Germinal center (tissue), 1 donor: ENCODE measurements at places on chromosomes 5 and 9.

- no peak for DNase-seq
These were observed 16.7 kb downstream of the CDKN2AIPNL start for GRCh38 chr5:134394932-134395331.

- no peak for DNase-seq
These were observed 44.7 kb downstream of the GRIN3A start for GRCh38 chr9:101693546-101694336.

DNA sequence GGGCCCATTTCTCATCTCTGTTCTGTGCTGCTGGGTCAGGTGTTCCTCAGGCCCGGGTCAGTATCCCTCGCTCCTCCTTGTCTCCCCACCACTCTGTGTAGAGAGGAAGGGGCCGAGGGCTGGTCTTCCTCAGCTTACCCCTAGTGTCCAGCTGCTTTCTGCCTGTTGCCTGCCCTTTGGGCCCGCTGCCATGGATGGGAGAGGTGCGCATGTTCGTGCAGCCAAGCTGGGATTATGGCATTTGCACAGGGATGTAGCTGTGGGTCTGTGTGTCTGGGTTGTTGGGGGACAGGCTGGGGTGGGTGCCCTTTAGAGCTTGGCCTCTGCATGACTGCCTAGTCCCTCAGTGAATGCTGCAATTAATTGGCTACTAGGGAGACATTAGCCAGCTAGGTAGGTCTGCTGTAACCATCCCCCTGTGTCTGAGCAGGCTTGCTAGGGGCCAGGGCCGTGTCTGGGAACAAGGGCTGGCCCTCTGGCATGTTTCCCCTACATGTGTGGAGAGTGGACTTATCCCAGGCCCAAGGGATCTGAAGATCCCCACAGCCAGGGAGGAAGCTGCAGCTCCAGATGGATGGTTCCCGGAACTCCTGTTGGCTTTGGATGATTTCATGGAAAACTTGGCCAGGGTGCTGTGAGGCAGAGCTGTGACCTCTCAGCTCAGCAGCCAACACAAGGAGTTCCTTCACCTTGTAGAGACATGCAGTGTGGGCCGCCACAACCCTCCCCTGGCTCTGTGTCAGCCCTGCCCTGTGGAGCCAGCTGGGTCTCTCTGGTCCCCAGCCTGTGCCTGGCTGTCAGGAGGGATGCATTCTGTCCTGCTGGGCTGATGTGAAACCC, 161.9 kb downstream of the MACROH2A1 start:
- DNase-seq, result no peak

- DNase-seq, result peak; percentile 32
These were observed 124.6 kb upstream of the TAF11L2 start for GRCh38 chr5:17373406-17373805.

- DNase-seq, result no peak
These were observed 194.0 kb upstream of the KLF4 start for GRCh38 chr9:107683566-107683965.

- no peak for DNase-seq
These were observed 7.7 kb downstream of the CXXC5 start for GRCh38 chr5:139655727-139656271.

GRCh38 chr5:35232124-35232523, 1.8 kb upstream of the PRLR start:
- DNase-seq, result no peak

DNA sequence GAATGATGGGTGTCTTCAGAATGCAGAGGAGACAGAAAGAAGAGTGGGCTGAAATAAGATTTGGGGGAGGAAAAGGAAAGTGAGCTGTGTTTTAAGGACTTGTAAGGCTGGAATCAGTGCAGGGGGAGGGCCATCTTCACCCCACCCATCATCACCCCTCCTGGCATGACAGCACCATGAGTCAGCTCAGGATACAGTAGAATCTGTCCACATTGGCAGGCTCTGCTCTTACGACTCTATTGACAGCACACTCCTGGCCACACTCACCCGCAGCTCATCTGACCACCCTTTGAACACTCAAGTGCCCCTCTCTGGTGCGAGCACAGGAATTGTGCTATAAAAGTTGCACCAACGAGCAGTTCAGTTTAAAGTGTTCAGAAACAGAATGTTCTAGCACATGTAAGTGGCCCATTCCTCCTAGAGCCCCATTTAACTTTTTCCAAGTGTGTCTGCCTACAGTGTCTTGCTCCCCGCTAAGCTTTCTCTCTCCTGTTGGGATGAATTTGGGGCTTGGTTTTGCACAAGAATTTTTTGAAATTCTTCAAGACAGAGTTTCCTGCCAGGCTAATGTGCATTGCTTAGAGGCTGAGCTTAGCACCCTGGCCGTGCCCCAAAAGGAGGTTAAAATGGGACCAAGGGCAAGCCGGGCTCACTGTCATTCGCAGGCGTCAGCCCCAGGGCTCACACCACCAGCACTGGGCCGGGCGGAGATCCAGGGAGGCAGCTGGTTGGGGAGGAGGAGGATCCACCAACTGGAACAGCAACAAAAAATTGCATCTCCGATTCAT, 12.0 kb downstream of the ADRA1B start:
- no peak for DNase-seq

GRCh38 chr5:166088389-166089039, 2202.9 kb upstream of the WWC1 start:
- DNase-seq, result no peak

GRCh38 chr9:18405240-18405639, 68.7 kb upstream of the ADAMTSL1 start:
- DNase-seq, result no peak

GRCh38 chr5:78992146-78992545, 7.0 kb upstream of the ARSB start:
- no peak for DNase-seq

DNA sequence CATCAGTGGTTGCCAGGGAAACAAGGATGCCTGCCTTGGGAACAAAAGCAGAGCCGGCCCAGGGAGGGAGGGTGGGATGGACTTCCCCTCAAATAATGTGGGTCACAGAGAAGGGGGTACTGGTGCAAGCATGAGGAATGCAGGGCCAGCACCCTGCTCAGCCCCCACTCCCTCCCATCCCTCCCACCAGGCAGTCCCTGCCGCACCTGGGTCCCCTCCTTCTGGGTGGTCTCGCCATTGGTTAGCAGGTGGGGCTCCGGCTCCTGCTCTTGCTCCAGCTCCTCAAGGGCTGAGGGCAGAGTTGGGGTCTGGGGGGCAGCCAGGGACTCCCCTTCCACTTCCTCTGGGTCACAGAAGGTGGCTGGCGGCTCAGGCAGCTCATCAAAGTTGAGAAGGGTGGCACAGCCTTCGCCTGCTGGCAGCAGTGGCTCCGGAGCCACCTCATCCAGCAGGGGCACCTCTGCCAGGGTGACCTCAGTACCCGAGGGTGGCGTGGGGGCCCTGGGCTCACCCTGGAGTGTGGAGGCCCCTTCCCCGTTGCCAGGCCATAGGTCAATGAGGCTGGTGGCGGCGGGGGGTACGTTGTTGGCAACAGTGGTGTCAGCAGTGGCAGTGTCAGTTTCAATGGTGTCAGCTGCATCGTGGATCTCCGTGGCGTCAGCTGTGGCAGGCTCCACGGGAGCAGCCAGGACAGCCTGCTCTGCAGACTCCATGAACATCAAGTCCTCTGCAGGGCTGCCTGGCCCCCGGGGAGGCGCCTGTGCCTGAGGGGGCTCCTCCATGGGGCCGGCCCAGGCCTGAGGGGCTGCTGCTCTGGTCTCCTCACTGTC, 11.5 kb downstream of the PRR7 start:
- DNase-seq, result no peak

GRCh38 chr9:110641293-110641692, 27.3 kb upstream of the MUSK start:
- no peak for DNase-seq

- no peak for DNase-seq
These were observed 56.7 kb upstream of the RETREG1 start for GRCh38 chr5:16673241-16674201.

DNA sequence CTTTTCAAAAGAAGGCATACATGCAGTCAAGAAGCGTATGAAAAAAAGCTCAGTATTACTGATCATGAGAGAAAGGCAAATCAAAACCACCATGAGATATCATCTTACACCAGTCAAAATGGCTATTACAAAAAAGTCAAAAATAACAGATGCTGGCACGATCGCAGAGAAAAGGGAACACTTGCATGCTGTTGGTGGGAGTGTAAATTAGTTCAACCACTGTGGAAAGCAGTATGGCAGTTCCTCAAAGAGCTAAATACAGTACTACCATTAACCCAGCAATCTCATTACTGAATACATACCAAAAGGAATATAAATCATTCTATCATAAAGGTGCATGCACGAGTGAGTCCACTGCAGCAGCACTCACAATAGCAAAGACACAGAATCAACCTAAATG, 24.5 kb downstream of the RETREG1 start:
- DNase-seq, result no peak

DNA sequence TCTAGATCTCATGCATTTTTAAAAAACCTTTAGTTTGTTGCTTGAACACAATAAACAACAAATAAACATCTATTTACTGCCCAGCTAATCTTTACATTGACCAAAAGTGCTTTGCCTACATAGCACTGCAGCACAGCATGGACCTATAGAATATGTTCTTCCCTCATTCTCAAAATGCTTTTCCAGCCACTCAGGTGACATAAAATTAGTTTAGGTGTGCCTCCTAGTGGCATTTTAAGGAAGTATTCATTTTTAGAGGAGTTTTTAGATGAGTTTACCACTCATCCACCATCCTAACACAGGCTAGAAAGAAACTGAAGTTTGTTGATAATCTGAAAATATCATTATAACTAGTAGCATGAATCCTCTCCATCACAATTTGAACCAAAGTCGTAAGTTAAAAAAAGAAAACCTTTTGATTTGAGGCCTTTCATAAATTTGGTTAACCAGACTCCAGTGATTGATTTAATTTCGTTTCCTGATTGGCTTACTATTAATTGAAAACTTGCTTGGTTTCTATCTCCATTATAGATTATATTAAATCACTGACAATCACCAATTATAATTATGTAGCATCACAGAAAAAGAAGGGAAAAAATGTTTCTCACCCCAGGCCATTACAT, 12.6 kb downstream of the PLGRKT start:
- DNase-seq, result peak; percentile 26
